ENCODE measurements at places on chromosomes 1 and 21.

GRCh38 chr1:218273762-218274479 lies 11.2 kb upstream of the RRP15 start:
- no peak for DNase-seq

- DNase-seq: no peak
Measured at GRCh38 chr1:214989341-214989740, 93.2 kb upstream of the KCNK2 start.

- DNase-seq: no peak
Measured at GRCh38 chr1:19844731-19845495, 29.8 kb upstream of the RNF186 start.

GRCh38 chr1:103283841-103284669 lies 175.7 kb upstream of the COL11A1 start:
- no peak for DNase-seq

DNA sequence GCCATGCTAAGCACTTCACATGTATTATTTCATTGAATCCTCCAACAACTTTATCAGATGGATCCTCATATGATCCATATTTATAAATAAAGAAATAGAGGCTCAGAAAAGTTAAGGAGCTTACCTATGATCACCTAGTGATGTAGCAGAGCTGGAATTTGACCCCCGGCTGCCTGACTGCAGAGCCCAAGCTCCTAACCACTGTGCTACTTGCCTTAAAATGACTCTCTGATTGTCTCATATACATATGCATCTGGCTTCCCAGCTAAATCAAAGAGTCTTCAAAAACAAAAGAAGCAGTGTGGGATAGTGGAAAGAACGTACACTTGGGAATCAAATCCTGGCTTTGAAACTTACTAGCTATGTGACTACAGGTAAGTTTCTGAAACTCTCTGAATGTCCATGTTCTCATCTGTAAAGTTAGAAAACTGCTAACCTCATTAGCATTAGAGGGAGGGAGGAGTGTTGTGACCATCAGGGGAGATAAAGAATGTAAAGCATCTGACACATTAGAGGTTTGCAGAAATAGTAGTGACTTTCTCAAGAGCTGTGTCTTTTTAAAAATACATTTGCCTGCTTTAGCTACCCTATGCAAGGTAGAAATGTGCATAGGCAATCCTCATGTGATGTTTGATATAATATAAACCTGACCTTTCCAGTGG lies 67.2 kb upstream of the BARHL2 start:
- DNase-seq: no peak

GRCh38 chr1:240152611-240153297 lies 61.1 kb downstream of the FMN2 start:
- DNase-seq: no peak

DNA sequence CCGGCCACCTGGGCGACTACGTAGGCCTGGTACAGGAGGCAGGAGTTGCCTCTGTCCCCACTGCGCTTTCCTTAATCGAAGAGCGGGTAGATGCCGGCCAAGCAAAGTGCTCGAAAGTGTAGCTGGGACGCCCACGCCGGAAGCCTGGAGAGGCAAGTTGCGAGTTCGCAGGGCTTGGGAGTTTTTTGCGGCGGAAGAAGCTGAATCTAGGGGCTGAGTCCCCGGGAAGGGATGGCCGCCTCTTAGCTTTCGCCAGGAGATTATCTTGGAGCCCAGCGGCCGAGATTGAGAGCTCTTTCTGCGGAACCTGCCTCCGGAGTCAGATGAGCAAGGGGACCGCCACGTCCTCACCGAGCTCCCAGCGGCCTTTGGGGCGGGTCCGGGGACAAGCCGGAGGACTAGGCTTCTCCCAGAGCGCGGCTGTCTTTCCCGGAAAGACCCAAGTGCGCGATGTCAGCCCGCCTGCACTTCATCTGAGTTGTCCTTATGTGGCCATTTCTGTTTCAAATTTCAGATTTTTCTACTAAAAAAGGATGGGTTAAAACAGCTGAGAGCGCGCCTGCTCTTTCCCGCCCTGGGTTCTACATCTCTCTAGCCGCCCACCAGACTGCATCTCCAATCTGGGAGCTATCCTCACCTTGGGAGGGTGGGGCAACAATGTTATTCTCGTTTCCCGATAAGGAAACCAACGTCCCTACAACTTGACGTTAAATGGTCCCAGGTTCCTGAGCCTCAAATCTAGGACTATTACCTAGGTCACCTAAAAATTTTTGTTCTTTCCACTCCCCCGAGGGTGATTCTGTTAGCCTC lies 12.4 kb upstream of the TBX15 start:
- no peak for DNase-seq

- no peak for DNase-seq
Measured at GRCh38 chr1:54870869-54871268, 16.1 kb downstream of the DHCR24 start.

GRCh38 chr1:206784471-206784903 lies 12.2 kb upstream of the IL10 start:
- no peak for DNase-seq

- no peak for DNase-seq
Measured at GRCh38 chr1:31591425-31592093, 15.2 kb downstream of the TINAGL1 start.

GRCh38 chr21:40118527-40118926 lies 251.3 kb downstream of the PCP4 start:
- DNase-seq: no peak

GRCh38 chr1:202834771-202835547 lies 24.2 kb downstream of the PCAT6 start:
- DNase-seq: peak; percentile 68

DNA sequence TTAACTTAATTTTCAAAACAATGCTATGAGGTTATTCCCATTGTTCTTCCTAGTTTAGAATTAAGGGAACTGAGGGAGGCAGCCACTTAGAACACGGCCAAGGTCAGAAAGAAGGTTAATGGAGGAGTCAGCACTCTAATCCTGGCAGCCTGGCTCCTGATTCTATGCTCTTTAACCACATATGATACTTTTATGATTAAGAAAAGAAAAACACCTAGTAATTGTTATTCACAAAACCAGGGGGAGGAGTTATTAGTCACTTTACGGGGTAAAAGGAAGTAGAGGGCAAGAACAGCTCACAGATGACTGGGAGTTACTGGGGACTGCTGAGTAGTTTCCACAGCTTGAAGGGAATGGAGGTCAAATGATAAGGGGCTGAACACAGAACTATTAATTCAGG lies 38.6 kb downstream of the GADD45A start:
- no peak for DNase-seq

DNA sequence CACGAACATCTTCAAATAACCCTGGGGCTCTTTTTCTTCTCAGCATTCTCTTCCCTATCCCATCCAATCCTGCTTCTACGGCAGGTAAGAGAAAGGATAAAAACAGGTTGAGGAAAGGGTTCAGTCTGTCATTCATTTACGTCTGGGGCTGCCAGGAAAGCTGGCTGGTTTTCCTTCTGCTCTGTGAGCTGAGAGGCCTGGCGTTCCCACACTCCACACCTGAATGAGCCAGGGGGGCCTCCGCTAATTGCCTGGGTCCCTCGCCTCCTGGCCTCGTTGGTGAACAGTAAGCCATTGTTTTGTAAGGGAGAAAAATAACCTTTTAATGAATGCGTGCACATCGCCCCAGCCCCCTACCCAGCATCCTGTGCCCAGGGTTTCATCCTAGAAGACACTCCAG lies 70.8 kb upstream of the SIM2 start:
- no peak for DNase-seq

DNA sequence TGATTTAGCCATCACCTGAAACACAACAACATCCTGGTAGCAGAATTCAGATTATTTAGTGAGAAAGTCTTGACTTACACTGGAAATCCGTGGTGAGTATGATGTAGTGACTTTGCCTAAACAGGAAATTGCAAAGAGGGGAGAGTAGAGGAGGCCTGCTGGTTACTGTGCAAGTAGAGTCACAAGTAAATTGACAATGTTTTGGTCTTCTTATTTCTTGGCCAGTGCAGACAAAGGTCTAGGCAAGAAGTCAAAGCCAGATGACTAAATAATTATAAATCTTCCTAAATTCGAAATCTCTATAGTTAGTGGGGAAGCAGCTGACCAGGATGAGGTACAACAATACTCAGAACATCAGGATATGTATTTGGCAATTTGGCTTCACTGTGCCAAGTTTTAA lies 159.5 kb upstream of the KCTD3 start:
- DNase-seq: no peak

- DNase-seq: no peak
Measured at GRCh38 chr1:204407295-204407971, 4.2 kb downstream of the PPP1R15B start.

GRCh38 chr1:15620155-15620545 lies 2.9 kb downstream of the DDI2 start:
- no peak for DNase-seq

DNA sequence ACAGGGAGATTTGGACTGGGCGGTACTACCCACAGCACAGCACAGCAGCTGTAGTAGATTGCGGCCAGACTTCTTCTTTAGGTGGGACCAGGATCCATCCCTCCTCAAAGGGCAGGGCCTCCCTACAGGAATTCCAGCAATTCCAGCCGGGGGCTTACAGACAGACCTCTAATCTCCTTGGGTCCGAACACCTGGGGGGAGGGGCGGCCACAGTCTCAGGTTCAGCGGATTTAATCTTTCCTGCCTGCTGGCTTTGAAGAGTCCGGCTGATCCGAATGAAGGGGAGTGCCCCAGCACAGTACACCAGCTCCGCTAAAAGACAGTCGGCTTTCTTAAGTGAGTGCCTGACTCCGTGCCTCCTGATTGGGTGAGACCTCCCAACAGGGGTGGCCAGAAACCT lies 1708.5 kb downstream of the BRINP3 start:
- no peak for DNase-seq

- no peak for DNase-seq
Measured at GRCh38 chr1:5982868-5983267, 9.4 kb downstream of the NPHP4 start.

DNA sequence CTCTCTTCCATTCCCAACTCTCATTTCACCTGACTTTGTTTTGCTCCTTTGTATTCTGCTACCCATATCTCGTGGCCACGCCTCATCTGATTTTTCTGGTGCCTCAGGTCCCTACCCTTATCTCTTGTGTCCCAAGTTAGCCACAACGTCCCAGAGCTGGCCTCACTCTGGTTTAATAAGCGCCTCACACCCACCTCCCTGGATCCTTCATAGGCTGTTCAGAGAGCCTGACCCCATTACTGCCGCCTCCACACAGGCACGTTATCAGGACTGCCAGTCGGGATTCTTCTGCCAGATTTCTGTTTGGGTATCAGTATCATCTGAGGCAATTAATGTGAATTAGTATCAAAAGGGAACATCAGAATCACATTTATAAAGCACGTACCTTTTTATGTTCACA lies 34.7 kb upstream of the TMEM125 start:
- DNase-seq: no peak

GRCh38 chr1:41152622-41153044 lies 89.5 kb downstream of the SCMH1 start:
- DNase-seq: no peak

DNA sequence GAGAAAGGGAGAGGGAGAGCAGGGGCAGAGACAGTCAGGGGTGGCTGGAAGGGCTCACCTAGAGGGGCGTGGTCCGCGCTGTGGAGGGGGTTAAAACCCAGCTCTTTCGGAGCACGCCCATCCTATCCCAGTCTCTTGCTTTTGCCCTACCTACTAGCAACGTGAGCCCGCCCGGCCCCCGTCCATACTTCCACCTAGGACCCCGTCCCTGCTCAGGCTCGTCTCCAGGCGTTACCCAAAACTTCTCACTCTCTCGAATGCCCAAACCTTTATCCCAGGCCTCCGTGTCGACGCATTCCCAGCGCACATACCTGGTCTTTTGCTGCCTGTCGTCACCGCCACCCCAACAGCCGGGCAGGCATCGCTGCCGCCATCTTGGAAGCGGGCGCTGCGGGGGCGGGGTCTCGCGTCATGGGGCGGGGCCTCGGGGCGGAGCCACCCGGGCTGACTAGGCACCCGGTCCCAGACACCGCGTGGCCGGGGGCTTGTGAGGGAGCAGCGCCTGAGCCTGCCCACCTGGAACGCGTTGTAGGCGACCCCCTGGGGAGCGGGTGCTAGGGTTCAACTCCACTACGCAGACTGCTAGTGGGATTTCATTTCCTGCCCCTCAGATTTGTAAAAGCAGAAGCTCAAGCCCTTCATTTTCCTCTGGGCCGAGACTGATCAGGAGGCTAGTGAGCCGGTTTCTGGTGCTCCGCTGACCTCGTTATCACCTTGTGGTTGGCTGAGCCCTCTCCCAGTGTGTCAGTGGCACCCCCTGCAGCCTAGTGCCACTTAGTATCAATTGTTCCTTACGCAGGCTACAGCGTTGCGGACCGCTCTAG lies at the start of gene B4GALT3:
Gene B4GALT3, minus strand, starts transcription at position 396 of the 824 bp plus-strand sequence. CDS start 1,447 bp downstream, outside the sequence.
- peak; percentile 100 for DNase-seq

DNA sequence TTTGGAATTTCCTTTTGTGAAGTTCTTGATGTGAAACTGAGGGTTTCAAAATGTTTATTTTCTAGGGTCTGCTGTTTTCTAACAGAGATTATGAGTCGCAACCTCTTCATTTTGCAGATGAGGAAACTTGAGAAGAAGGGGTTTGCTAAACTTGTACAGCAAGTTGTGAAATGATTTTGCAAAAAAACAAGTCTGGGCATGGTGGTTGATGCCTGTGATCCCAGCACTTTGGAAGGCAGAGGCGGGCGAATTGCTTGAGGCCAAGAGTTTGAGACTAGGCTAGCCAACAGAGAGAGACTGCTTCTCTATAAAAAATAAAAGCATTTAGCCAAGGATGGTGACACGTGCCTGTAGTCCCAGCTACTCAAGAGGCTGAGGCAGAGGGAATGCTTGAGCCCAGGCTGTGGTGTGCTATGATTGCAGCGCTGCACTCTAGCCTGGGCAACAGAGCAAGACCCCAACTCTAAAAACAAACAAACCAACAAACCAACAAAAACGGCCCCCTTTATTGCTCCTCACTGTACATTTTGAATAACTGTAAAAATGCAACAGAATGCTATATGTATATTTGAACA lies 9.9 kb downstream of the TRIM67 start:
- no peak for DNase-seq

- no peak for DNase-seq
Measured at GRCh38 chr1:42748021-42748420, 8.0 kb upstream of the CLDN19 start.

DNA sequence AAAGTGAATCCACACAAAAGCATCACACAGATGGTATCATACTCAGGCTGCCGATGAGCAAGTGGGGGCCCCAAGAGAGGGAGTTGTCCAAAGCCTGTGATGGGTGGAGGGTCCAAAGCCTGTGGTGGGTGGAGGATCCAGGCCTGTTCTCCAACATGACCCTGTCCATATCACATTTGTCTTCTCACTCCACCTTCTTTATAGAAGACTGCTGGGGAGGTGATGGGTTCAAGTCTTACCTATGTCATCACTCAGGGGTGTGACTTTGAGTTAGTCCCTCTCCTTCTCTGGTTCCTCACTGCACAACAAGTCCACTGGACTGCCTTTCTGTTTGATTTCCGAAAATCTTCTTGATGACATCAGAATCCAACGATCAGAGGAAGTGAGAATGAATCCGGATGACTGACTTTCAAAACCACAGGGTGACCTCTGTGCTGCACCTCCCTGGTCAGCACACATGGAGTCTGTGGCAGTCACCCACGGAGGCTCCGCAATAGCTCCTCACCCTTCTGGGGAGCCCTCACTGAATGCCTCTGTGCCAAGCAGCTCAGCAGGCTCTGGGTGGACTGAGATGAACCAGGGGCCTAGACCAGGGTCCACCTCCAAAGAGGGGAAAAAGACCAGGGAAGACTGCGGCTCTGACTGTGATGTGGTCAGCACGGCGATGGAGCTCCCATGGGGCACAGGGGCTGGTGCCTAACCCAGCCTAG lies 166.8 kb downstream of the HIVEP3 start:
- DNase-seq: no peak
